ENCODE measurements at places on chromosomes 1 and 21.
A peak's percentile ranks its signal among the peaks of the same experiment; 100 is the strongest.

GRCh38 chr1:201229771-201230635 lies 39.4 kb downstream of the IGFN1 start:
- no peak for DNase-seq

DNA sequence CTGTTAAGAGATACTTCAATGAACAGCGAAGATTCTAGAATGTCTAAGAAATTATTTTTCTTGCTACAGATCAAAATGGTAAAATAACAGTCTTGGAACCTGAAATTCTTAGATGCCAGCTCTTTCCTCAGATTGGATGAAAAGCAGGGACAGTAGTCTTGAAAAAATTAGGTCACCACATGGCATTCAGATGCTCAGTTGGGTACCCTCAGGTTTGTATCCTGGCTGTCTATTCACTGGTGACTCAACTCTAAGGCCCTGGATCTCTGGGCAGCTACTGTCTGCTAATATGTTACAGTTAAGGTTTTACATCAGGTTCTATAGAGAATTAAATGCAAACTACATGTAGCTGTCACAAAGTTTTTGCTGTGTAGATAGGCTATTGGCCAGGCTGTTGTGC lies 528.9 kb upstream of the ADAMTS5 start:
- DNase-seq: no peak

GRCh38 chr1:158017800-158018595 lies 24.6 kb downstream of the KIRREL1 start:
- DNase-seq: no peak

DNA sequence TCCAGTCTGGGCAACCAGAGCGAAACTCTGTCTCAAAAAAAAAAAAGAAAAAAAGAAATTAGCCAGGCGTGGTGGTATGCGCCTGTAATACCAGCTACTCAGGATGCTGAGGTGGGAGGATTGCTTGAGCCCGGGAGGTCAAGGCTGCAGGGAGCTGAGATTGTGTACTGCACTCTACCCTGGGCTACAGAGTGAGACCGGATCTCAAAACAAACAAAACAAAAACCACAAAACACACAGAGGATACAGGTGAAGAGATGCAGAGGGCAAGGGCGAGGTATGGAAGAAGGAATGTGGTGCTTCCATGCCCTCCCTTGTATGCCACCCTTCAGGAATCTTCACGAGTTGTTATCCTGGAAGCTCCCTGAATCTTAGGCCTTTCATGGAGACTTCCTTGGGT lies 68.5 kb downstream of the NDUFS5 start:
- DNase-seq: no peak

DNA sequence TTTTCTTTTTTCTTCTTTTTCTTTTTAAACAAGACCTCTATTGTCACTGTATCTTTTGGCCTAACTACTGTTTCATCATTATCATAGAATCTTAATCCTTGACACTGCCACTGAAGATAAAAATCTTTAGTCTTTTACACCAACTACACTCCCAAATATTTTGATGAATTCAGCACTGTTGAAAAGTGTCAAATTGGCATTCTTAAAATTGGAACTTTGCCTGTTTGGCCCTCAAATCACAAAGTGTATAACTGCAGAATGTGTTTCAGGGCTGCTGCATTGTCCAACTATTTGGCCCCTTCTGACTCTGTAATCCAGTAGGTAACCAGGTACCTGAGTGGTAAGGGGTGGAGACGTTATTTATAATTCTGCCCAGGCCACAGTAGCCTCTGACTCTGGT lies 34.3 kb downstream of the ACTN2 start:
- DNase-seq: no peak

DNA sequence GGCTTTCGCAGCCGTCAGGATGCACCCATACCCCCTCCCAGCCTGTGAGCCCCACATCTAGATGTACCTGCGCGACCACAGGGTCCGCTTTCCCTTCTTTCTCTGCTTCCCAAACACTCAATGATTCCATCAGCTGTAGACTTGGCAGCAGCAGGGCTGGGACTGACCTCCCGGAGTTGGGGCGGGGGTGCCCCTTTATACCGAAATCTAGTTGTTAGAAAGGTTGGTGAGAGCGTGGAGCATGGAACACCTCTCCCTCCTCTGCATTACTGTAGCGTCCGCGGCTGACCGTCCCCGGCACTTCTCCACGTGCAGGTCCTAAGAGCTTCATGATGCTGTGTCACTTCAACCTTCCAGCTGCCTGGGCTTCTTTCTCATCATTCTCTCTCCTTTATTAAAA lies 21.1 kb upstream of the ACTRT2 start:
- no peak for DNase-seq

- DNase-seq: no peak
These were observed at the start of gene MINDY1 for GRCh38 chr1:151006327-151007052. Gene MINDY1, minus strand, starts transcription at chr1:151006902. Its CDS starts 4,285 bp downstream, at chr1:151002617.

GRCh38 chr1:223524930-223525451 lies 131.8 kb downstream of the CCDC185 start:
- no peak for DNase-seq

DNA sequence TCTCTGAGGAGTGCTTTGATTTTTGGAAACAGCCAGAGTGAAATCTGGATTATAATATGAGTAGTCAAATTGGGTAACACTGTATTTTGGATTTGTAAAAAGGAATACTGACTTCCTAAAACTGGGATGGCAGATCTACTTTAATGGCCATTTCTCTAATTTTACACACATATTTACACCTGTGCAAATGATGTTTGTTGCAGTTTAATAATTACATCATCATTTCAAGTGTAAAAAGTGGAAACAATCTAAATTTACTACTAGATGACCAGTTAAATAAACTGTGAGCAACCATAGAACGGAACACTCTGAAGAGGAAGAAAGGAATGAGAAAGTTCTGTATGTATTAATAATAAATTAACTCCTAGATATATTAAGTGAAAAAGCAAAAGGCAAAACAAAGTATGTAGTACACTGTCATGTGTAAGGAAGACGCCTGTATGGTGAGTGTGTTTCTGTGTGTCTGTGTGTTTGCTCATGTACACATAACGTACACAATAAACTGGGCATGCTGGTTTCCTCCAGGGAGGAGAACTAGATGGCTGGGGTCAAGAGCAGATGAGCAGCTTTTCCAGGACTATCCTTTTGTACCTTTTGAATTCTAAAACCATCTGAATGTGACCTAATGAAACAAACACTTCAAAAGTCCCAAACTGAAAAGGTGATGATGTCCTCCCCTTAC lies 2.9 kb upstream of the RHEX start:
- no peak for DNase-seq

DNA sequence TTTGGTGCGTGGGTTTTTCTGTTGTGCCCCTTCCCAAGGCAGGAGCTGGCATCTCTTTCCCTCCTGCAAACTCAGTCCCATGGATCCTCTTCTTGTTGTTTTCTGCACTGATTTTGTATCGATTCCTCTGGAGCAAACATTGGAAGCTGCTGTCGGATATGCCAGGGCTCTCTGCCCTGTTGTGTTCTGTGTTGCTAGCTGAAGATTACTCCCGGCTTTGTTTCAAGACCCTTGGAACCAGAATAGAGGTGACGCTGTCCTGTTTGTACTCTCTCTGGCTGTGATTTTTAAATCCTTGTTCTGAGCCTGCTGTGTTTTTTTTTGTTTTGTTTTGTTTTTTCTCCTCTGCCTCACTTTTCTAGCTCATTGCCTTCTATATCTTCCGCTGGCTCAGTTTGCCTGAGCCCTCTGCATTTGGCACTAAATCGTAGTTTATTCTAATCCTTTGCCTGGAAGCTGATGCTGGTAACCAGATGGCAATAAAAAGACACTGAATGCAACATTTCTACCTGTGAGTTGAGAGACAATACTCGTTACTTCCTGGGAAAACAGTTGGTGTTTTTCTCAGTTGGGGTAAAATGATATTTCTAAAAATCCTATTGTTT lies 67.0 kb downstream of the BACH1 start:
- DNase-seq: no peak

DNA sequence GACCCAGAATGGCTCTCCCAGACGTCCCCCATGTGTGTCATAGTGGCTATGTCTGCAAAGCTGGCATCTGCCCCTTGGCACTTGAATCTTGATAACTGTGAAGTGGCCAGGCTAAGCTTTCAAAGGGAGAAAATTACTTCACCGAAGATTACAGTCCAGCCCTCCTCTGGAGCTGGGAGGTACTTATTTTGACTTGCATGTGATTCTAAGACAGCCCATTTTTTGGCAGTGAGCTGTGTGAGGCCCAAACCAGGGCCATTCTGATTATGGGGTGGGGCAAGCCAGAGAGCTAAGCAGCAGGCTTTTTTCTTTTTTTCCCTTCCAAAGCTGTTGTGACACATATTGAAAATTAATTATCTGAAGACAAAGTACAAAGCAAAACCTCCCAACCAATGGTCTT lies 42.1 kb upstream of the C8B start:
- DNase-seq: no peak

- DNase-seq: no peak
These were observed 2.2 kb upstream of the HFM1 start for GRCh38 chr1:91406773-91407389.

GRCh38 chr21:26846036-26846931 lies 1.1 kb upstream of the ADAMTS1 start:
- DNase-seq: no peak

GRCh38 chr1:71577451-71578131 lies 496.8 kb upstream of the ZRANB2 start:
- DNase-seq: no peak

GRCh38 chr1:20417581-20417980 lies 68.4 kb downstream of the CAMK2N1 start:
- DNase-seq: no peak

- DNase-seq: no peak
These were observed 62.1 kb upstream of the ZNF326 start for GRCh38 chr1:89932598-89933364.

DNA sequence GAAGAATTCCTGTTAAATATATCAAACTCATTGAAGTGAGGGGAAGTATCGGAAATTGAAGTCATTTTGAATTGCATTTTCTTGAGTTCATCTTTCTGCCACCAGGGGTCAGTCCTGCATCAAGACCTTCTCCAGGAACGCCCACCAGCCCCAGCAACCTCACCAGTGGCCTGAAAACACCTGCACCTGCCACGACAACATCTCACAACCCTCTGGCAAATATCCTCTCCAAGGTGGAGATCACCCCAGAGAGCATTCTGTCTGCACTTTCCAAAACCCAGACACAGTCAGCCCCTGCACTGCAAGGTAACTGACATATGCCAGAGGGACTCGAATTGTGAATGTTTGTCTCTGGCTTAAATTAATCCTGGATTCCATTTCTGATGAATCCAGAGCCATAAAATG lies 22.8 kb upstream of the TARS2 start:
- DNase-seq: peak; percentile 33

DNA sequence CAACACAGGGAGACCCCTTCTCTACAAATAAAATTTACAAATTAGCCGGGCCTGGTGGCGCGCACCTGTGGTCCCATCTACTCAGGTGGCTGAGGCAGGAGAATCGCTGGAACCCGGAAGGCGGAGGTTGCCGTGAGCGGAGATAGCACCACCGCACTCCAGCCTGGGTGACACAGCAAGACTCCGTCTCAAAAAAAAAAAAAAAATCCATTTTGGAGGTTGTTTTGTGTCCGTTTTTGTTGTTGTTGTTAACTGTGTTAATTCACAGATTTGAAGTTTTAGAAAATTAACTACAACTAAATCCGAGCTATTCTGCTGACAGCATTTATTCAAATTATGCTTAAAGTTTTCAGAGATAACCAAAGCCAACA lies 618 bp downstream of the CLCC1 start:
- DNase-seq: no peak

- DNase-seq: no peak
These were observed 280.3 kb downstream of the FAM72C start for GRCh38 chr1:143691400-143691891.

DNA sequence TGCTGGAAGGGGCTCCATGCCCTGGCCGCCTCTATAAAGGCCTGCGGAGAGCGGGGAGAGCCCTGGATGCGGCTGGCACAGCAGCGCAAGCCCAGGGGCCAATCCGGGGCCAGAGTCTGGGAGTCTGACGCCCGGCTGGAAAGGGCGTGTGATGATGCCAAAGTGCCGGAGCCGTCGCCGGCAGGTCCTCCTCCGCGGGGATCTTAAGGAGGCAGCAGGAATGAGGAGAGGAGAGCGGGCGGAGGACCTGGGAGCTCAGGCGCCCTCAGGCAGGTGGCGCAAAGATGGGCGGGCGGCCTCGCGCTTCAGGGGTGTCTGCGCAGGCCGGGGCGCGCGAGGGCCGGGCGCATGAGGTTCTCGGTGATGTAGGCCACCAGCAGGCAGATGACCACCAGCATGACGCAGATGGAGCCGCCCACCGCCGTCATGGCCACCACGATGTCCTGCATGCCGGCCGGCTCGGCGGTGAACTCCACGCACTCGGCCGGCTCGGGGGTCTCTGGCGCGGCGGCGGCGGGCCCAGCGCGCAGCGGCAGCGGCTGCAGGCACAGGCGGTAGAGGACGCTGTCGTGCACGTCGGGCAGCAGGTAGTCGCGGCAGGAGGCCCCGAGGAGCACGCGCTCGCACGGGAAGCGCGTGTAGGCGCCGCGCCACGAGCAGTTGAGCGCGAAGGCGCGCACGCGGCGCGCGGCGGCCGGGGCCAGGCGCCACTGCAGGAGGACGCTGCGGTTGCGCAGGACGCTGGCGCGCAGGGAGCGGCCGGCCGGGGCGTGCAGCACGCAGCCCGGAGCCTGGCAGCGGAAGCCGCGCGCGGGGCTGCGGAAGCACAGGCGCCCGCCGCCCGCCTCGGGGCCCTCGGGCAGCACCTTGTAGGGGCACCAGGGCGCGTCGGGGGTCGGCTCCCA lies 653 bp downstream of the FNDC10 start:
- no peak for DNase-seq

GRCh38 chr1:242199776-242200458 lies 201.0 kb upstream of the MAP1LC3C start:
- DNase-seq: no peak

DNA sequence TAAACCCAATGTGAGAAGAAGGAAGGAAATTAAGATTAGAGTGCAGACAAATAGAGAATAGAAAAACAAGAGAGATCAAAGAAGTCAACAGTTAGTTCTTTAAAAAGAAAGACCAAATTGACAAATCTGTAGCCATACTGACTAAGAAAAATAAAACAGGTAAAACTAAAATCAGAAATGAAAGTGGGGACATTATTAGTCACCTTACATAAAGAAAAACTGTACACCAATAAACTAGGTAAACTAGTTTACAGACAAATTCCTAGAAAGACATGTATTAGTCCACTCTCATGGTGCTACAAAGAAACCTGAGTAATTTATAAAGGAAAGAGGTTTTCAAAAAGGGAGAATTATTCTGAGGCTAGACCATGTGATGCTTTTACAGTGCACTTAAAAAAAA lies 22.3 kb downstream of the BLZF1 start:
- no peak for DNase-seq

Data from stimulated activated CD4-positive, alpha-beta T cell treated with anti-CD3 and anti-CD28 coated beads, Interleukin-1b, Interleukin-23, amount 100 ng/mL, for 24 hours (primary cell).